ENCODE measurements at places on chromosomes 1 and 21. TPM values are rescaled to one million over a fixed set of nuclear protein-coding genes. Genes with fewer than 3 reads are reported as not detected.

The TNFAIP8L2 gene
- polyA plus RNA-seq = not detected

The LCE6A gene
- polyA plus RNA-seq = not detected

The CRNN gene
- not detected for polyA plus RNA-seq

The IFI44L gene
- 0.14 TPM for polyA plus RNA-seq

DNA sequence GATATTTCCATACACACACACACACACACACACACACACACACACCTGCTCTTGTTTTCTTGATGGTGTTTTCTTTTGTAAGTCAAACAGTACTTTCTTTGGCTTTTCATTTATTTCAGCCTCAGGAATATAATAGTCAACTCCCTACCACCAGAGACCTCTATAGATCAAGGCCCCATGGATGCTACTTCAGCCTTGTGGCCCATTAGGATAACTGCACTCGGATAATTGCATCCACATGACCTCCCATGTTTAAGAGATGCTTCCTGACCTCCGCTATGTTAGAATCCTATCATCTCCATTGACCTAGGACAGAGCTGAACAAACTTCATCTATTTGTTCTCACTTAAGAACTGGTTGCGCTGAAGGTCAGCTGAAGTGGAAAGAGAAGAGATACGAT lies 1094.0 kb upstream of the B3GALT2 start:
- DNase-seq = no peak

- DNase-seq = no peak
Observed at GRCh38 chr1:180572760-180573159, 14.0 kb downstream of the OVAAL start.

GRCh38 chr1:10583641-10584040 lies 108.9 kb downstream of the PEX14 start:
- DNase-seq = no peak

- DNase-seq = no peak
Observed at GRCh38 chr21:16751695-16752474, 761.0 kb upstream of the CXADR start.

DNA sequence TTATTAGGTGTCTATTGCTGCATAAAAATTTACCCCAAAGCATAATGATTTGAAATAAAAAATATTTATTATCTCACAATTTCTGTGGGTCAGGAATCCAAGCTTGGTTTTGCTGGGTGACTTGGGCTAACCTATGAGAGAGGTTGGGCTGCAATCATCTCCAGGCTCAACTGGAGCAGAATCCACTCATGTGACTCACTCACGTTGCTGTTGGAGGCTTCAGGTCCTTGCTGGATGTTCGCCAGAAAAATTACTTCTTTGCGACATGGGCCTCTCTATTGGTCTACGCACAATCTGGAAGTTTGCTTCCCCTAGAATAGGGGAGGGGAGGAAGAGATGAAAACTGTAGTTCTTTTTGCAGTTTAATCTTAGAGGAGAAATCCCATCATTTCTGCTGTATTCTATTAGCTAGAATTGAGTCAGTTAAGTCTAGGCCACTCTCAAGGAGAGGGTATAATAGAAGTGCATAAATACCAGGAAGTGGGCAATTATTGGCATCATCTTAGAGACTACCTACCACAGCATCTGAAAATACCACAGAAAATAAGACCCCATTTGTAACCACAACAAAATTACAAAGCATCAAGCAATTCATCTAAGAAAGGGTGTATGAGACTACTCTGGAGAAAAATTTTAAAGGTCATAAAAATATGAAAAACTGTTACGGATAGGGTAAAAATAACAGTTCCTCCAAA lies 5.7 kb upstream of the FASLG start:
- peak; percentile 54 for DNase-seq

DNA sequence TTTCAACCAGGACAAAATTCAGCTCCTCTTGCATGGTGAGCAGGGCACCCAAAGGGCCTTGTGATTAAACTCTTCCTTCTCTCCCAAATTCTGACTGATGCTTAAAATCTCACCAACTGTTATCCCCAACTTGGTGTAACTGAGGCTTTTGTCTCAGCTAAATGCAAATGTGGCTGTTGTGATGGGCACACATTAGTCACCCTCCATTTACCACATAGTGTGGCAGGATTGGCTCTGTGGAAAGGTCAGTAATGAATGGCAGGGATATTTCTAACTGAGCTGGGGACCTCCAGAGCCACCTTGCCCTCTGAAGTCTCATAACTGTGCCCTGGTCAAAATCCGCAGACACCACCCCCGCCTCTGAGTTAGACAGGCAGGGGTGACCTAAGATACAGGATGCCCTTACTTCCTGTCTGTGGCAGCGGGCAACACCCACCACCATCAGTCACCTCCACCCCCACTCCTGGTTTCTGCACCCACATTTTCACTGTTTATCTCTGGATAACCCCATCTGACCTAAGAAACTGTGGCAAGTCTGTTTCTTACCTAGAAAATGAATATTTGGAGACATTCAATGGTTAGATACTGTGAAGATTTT lies 25.4 kb upstream of the RGS16 start:
- no peak for DNase-seq

DNA sequence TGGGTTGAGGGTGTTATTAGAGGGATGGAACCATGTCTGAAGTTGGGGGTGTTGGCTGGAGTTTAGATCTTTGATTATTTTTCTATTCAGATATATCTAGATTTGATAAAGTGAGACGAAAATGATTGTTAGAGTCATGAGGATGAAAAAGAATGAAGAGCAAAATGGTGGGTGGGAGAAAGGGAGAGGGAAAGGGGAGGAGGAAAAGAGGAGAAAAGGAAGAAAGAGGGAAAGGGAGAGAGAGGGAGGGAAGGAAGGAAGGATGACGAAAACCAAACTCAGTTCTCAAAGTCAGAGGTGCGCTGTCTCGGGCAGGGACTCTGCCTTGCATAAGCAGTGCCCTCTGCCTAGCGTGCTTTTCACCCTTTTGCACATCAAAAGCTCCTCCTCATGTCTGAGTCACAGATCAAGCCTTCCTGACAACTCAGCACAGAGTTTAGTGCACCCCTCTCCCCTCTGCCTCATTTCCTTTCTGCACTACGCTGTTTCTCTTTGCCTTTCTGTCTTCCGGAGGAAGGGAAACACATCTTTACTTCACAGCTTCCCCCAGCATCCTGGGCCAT lies 225.8 kb upstream of the PROX1 start:
- no peak for DNase-seq

- DNase-seq = no peak
Observed at GRCh38 chr21:43194303-43195120, 25.7 kb downstream of the CRYAA start.

- no peak for DNase-seq
Observed at GRCh38 chr1:175494011-175494554, 249.3 kb downstream of the TNR start.

DNA sequence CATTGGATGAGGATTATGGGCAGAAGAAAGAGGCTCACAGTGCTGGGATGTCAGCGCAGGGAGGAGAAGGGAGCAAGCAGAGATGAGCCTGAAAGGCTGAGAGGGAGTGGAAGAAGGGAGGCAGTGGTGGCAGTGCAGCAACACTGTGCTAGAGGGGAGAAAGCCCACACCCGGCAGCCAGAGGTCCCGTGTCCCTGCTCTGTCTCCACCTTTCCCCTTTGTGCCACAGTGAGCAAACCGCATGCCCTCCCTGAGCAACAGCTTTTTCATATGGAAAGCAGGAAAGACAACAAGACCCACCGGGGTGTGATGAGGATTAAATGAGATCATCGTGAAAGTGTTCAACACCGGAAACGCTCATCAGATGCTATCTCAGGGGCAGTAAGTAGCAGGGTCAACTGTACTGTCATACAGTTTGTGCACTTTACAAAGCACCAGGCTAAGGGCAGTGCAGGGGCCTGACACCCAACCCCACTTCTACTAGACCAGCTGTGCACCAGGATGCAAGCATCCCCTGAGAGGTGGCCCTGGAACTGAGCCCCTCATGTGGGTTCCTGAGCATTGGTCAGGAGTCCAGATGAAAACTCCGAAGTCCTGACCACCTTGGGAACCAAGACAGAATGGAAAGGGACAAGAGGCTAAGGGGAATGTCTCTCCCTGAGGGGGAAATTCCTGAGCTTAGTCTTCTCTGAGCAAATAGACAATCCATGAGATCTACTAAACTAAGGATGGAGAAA lies 9.1 kb downstream of the NHLH1 start:
- no peak for DNase-seq

DNA sequence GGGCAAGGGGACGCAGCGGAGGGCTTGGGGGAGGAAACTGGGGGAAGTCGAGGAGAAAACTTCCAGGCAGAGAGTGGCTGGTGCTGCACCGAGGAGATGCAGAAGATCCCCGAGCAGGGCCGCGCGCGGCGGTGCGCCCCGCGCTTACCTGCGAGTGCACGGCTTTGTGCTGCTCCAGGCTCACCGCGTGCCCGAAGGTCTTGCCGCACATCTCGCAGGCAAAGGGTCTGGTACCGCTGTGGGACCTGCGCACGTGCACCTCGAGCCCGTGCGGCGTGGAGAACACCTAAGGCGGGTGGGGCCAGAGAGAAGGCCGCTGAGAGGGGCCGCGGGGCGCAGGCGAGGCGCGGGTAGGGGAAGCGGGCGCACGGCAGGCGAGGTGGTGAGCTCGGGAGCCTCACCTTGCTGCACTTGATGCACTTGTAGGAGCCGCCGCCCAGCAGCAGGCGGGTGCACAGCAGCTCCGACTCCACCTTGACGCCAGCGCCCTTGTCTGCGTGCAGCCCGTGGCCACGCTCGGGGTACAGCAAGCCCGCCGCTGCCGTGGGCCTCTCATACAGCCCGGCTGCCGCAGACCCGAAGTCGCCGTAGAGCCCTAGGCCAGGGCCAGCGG lies 6.4 kb downstream of the GFI1 start:
- no peak for DNase-seq

DNA sequence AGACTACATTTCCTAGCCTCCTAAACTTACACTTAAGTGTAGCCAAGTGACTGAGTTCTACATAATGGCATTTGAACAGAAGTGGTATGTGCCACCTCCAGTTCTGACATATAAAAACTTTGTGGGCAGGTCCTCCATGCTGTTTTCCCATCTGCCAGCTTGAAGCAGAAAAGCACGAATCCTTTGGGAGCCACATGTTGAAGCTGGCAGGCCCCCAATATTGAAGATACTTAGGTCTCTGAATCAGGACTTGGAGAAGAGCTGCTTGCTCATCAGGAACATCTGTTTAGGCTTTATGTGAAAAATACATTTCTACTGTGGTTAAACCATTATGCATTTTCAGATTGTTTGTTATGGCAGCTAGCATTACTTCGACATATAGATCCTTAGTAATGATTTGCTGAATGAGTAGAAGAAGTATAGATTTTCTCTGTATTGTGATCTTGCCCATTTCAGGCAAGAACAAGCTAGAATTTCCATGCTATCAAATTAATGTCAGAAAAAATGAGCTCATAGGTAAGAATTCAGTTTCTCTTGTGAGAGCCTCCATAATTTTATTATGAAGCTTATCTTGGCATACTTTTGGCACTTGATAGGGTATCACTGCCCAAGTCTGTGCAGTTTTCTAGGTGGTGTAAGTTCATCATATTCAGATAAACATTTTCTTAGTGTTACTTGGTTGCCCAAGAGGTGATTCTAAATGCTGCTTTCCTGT lies 68.4 kb downstream of the GDAP2 start:
- no peak for DNase-seq

GRCh38 chr21:42219606-42220137 lies 732 bp downstream of the ABCG1 start:
- no peak for DNase-seq

GRCh38 chr21:45488931-45489721 lies 53.1 kb downstream of the SLC19A1 start:
- no peak for DNase-seq

DNA sequence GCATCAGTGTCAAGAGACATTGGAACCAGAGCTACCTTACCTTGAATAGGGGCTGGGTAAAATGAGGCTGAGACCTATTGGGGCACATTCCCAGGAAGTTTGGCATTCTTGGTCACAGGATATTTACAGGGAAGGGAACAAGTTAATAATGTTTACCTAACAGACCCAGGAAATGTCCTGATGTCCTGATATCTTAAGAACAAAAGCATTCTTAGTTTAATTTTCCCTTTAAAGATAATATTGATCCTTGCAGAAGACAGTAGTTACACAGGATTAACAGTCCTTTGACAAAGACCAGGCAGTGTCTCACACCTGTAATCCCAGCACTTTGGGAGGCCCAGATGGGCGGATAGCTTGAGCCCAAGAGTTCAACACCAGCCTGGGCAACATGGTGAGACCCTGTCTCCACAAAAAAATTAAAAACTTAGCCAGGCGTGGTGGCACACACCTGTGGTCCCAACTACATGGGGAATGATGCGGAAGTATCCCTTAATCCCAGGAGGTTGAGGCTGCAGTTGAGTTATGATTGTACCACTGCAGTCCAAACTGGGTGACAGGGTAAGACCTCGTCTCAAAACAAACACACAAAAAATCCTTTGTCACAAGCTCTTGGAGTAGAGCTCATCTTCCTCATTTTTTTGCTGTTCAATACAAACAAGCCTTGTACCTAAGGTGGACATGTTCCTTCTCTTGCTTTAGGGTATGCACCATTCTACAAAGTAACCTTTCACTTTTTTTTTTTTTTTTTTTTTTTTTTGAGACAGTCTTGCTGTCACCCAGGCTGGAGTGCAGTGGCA lies 1.3 kb upstream of the TOMM20 start:
- no peak for DNase-seq

DNA sequence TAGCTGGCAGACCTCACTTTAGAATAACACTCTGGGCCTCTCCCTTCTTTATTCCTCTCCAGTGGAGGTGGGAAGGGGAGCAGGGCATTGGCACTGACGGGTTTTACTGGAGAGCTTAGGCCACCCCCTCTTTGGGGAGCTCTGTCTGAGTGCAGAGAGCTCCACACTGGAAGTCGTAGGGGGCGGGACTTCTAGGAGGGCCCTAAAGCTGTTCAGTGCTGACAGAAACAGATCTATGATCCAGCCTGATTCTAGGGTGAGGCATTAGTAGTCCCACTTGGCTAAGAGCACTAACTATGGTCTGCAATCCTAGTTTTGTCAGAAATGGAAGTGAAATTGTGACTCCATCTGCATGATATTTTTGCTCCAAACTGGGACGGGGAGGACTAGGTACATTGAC lies 138.7 kb downstream of the MIS18A start:
- no peak for DNase-seq

All from mammary epithelial cell (primary cell).